NCI-H2107 (cell line): ENCODE measurements at places on chromosomes 3 and 15.

- no peak for DNase-seq
These were observed 298.2 kb downstream of the KBTBD8 start for GRCh38 chr3:67296039-67296892.

- no peak for DNase-seq
These were observed 210.6 kb upstream of the CHRM5 start for GRCh38 chr15:33757516-33758232.

DNA sequence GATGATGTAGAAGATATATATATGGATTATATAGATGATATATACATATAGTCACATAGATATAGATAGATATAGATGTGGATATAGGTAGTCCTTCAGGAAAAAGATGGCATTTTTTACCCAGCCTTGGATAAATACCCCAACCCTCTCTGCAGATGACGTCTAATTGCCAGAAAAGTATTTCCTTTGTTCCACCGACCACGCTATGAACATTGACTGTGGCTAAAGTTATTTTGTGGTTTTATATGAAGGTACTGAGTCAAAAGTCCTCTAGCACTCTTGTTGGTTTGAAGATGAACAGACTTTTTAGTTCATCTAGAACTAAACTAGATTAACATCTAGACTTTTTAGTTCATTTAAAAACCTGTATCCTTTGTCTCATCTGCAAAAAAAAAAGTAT lies 207.7 kb downstream of the PLOD2 start:
- no peak for DNase-seq

- DNase-seq: no peak
These were observed 856.9 kb downstream of the EPHA3 start for GRCh38 chr3:89964347-89964746.

DNA sequence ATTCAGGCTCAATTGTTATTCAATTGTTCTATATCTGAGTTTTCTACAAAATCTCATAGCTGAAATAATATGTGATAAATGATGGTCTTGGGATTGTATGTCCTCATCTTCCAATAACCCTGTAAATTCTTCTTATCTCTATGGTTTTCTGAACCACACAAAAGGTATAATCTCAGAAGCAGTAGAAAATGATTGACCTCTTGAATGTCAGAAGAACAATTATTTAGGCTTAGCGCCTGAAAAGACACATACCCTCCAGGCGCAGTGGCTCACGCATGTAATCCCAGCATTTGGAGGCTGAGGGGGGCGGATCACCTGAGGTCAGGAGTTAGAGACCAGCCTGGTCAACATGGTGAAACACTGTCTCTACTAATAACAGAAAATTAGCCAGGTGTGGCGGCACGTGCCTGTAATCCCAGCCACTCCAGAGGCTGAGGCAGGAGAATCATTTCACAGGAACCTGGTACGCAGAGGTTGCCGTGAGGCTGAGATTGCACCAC lies 288.0 kb upstream of the TBC1D5 start:
- no peak for DNase-seq

- DNase-seq: no peak
These were observed 7.1 kb upstream of the SLC30A4 start for GRCh38 chr15:45529613-45530012.

GRCh38 chr3:53724566-53724965 lies 121.7 kb downstream of the CHDH start:
- DNase-seq: no peak

GRCh38 chr3:123113889-123114450 lies 47.1 kb downstream of the PDIA5 start:
- DNase-seq: no peak

GRCh38 chr15:26628879-26629529 lies 143.9 kb downstream of the GABRB3 start:
- DNase-seq: no peak

- DNase-seq: no peak
These were observed 32.1 kb upstream of the TMEM207 start for GRCh38 chr3:190481779-190482178.

DNA sequence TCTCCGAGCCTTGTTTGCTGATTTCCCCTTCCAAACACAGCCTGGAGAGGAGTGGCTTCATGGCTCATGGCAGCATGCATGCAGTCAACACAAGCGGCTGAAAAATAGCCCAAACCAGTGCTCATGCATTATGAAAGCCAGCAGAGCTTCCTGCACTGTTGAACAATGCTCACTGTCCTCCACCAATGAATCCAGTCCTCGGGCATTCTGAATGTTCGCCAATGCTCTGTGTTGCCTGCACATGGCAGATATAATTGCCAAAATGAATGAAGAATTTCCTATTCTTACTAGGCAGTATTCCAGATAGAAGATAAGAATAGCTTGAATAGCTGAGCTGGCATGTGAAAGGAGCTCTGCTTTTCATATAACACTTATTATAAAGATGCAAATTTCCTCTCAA lies 252.7 kb downstream of the ROBO1 start:
- no peak for DNase-seq

GRCh38 chr15:68637767-68638404 lies 59.1 kb downstream of the CORO2B start:
- no peak for DNase-seq

DNA sequence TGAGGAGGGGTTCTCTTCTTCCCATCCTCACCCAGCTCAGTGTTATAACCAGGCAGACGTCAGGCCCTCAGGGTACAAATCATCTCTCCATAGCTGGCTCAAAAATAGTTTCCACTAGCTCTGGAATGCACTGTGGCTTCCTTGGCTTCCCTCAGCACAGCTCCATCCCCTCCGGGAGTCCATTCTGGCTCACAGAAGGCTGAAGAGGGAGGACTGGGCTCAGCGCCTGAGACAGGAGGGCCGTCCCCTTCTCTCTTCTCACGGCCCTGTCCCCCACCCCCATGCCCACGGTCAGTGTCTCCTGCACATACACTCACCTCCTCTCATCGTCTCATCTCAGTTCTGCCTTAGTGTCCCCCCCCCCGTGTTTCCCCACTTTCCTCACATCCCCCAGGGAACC lies 50.1 kb downstream of the UMPS start:
- no peak for DNase-seq

GRCh38 chr3:172132159-172132586 lies 92.8 kb downstream of the FNDC3B start:
- no peak for DNase-seq

DNA sequence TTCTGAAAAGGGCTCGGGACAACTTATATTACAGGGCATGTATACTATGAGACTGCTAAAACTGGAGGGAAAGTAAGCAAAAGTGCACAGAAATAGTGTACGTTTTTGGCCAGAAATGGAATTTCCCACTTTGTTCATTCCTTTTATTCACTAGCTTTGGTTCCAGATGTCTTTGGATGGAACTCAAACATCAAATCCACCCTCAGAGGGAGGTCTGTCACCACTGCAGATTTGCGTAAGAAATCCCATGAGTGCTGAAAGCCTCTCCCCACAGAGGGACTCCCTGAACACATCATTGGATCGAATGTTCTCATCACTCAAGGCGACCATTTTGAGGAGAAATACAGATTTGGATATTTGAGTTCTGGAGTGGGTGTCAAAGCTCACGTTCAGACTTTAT lies 71.6 kb downstream of the FEM1B start:
- DNase-seq: no peak
